ENCODE measurements at places on chromosomes 2 and 18. TPM values are rescaled to one million over a fixed set of nuclear protein-coding genes. Genes with fewer than 3 reads are reported as not detected.

LCT gene
- total RNA-seq, result not detected

IL1B gene
- 0.31 TPM for total RNA-seq

OSR1 gene
- total RNA-seq, result 0.11 TPM

BCL2 gene
- 2.8 TPM for total RNA-seq

OSBPL6 gene
- 4.1 TPM for total RNA-seq

Data from right lobe of liver (tissue), 6 donors.